ENCODE measurements at places on chromosomes 5 and 9.

DNA sequence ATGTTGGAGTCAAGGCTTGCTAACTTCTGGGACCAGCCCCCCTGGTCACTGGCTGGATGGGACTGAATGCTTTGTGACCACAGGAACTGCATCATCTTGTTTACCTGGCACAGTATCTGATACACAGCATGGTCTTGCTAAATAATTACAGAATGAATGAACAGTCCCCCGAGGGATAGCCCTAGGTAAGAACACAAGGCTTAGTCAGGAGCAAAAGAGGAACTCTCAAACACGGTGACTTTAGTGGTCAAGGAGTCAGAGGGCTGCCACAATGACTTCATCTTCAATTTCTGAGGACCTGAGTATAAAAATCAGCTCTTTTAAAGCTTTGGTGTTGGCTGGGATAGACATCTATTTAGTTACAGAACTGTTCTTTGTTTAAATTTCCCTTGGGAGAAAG, 15.1 kb upstream of the CXCL14 start:
- DNase-seq: no peak

- DNase-seq: no peak
Observed at GRCh38 chr5:103255691-103256090, 2.9 kb upstream of the MACIR start.

GRCh38 chr5:117942861-117943519, 1045.4 kb downstream of the DTWD2 start:
- no peak for DNase-seq

DNA sequence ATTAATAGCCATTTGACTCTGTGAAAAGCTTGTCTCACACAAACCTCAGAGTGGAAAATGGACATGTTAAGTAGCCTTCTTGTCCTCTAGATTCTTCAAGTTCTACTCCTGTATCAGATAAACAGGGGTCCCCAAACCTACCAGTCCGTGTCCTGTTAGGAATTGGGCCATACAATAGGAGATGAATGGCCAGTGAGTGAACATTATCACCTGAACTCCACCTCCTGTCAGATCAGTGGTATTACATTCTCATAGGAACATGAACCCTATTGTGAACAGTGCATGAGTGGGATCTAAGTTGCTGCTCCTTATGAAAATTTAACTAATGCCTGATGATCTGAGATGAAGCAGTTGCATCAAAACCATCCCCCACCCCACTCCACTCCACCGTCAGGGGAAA, 136.3 kb downstream of the TMEM232 start:
- no peak for DNase-seq

DNA sequence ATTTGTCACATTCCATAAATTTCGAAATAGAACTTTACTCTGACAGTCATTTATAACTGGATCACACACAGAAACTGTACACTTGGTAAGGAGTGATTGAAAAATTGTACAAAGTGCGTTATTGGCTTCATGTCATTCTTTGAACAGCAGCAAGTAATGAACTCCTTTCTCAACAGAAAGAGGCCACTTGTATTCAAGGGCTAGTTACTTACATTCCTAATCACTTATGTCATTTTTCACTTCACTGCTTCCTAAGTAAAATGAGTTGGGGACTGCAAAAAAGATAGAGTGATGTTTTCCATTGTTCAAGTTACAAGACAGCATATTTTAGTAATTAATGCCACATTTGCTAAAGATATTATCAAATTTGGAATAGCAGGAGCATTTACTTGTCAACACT, 893.2 kb downstream of the DTWD2 start:
- no peak for DNase-seq

DNA sequence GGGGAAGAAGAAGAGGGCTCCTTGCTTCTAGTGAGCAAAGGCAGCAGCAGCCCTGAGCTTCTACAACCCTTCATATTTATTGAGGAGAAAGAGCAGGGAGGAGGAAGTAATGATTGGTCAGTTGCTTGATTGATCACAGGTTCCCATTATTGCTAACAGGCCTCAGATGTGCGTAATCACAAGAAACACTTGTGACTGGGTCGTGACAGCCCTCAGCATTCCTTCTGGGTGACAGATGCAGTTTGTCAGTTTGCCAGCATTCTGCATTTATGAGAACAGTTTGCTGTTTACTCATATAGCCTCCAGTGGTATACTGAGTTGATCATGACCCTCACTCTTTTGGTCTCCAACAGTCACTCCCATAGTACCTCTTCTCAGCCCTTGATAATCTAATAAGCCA, 111.5 kb upstream of the TNC start:
- DNase-seq: no peak

DNA sequence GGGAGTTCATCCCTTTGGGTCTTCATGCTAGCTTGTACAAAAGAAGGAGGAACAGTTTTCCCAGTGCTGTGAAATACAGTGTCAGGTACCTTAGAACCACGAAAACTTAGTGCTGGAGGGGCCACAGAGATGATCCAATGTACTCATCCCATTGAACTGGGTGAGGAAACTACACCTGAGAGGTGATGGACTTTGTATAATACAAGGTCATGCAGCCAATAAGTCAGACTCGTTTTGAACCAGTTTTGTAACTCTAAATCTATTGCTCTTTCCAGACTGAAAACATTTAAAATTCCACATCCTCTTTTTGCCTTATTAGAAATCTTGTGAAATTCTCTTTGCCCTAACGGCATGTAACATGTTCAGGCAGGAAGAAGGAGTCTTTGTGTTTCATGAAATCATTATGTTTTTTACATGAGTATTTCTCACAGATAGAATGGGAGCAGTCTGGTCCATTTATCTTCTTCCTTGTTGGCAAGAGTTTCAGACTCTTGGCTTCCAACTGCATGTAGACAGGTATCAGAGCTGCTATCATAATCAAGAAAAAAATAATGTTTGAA, 146.8 kb upstream of the FBXL7 start:
- no peak for DNase-seq

GRCh38 chr9:98521141-98521540, 187.6 kb downstream of the GABBR2 start:
- no peak for DNase-seq

- DNase-seq: no peak
Observed at GRCh38 chr5:8013948-8014710, 145.2 kb downstream of the MTRR start.

DNA sequence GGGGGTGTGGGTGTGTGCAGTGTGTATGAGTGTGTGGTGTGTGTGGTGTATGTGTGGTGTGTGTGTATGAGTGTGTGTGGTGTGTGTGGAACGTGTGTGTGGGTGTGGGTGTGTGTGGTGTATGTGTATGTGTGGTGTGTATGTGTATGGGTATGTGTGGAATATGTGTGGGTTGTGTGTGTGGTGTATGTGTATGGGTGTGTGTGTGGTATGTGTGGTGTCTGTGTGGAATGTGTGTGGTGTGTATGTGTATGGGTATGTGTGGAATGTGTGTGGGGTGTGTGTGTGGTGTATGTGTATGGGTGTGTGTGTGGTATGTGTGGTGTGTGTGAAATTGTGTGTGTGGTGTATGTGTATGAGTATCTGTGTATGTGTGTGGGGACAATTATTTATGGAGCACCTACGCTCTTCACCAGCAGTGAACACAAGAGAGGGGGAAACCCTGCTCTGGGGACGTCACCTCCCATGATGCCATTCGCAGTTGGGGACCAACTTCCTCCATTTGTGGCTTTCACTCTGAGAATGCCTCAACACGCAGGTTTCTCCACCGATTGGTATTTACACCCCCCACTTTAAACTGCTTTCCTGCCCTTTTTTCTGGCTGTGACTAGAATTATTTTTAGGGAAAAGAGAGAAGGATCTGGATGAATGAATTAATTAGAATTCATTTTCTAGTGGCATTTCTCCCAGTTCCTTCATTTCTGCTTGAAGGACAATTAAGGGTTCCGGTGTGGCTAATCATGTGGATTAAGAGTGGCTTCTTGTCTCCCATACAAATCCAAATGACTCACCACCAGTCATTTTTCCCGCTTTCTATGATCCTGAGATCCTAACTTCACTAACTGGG, 238.1 kb downstream of the ROR2 start:
- no peak for DNase-seq

DNA sequence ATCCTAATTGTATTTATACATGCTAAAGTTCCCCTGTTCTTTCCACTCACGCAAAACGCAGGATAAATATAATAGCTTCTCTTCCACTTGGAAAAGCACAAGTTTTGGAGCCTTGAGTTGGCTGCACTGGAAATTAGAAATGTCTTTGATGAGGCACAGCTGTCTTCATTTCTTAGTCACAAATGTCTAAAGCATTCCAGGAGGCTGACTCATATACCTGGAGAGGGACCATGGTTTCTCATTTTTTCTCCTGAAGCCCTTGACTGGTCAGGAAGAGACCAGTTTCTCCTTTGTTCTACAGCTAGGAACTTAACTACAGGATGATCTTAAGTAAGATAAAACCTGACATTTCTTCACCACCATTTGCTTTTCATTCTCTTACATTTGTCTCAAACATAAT, 16.2 kb downstream of the MTX3 start:
- no peak for DNase-seq

All from COR-L47 (cell line).